Ascending aorta (tissue), 2 donors: ENCODE measurements at places on chromosomes 6 and 20. TPM values are rescaled to one million over a fixed set of nuclear protein-coding genes. Genes with fewer than 3 reads are reported as not detected.

DNA sequence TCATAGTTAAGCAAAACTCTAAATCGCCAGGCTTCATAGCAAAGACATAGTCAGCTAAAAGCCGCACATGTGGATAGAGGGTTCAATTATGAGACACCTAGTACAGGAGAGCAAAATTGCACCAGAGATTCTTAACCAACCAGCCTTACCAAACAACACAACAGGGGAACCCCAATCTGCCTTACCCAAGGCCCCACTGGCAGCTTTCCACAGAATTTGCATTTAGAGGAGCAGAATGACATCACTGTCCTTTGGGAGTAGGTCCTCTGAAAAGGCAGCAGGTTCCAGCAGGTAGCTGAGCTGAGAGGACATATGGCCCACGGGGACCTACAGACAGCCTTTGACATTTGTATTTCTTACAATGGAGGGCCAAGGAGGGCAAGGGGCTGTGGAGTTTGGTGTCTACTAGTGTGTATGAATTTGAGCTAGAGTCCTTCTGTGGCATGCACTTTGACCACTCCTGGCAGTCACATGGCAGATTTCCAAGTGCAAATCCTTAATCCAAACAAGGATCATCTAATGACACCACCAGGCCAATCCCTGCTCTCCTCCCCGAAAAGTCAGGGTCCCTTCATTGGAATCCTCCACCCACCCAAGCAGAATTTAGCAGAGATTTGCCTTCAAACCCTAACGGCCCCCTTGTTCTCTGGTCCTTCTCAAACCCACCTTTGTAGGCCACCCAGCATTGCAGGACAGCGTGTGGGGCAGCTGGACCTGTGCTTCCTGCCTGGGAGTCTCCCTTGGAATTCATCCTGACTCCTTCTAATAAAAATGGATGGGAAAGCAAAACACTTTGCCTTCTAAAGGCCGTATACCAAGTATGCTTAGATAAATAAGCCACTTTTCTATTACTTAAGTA, 171.2 kb upstream of the SUPT3H start:
- H3K36me3 ChIP-seq: no peaks in the 10 kb centered on the region
- no peak for DNase-seq
- H3K27me3 ChIP-seq: no peaks in the 10 kb centered on the region
- no peaks in the 10 kb centered on the region for H3K4me1 ChIP-seq
- no peak overlapping the region for H3K27ac ChIP-seq
- H3K4me3 ChIP-seq: no peak overlapping the region

DNA sequence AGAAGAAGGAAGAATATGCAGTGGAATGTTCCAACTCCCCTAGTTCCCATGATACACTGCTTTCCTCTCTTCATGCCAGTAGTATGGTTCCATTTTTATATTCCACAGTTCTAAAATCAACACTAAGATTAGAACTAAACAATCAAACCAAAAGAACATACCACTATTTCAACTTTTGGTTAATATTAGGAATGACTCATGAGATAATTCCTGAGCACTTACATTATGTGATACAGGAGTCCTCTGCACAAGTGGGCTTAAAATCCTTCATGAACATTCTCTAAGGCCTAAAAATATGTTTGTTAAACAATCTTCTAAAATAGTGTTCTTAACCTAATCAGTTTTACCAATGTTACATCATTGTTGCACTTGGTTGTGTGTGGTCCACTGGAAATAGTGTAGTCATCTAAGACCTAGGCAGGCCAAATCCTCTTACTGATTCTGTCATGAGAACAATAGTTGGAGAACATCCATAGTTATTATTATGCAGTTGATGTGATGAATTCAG, 30.3 kb upstream of the RCAN2 start:
- H3K4me3 ChIP-seq: no peak overlapping the region
- H3K4me1 ChIP-seq: peaks cover 9% of the 10 kb centered on the region
- H3K27ac ChIP-seq: peak overlapping the region; percentile 86
- H3K27me3 ChIP-seq: no peaks in the 10 kb centered on the region

DNA sequence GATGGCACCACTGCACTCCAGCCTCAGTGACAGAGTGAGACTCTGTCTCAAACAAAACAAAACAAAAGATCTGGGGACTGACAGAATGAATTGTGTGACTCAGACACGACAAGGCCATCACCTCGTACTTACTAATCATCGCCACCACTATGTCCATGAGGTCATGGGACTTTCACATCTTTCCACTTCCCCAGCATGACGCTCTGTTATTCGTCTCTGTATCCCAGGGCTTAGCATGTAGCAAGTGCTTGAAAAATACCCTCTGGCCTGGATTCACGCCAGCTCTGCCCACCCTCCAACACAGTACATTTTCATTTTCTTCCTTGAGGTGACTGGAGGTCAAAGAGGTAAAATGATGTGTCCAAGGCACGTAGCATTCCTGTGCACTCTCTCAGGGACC, 27.8 kb downstream of the FGD2 start:
- no peak for DNase-seq
- no peak overlapping the region for H3K4me3 ChIP-seq
- H3K27ac ChIP-seq: no peak overlapping the region
- no peaks in the 10 kb centered on the region for H3K36me3 ChIP-seq

The CLIC5 gene
- total RNA-seq: 7.6 TPM

DNA sequence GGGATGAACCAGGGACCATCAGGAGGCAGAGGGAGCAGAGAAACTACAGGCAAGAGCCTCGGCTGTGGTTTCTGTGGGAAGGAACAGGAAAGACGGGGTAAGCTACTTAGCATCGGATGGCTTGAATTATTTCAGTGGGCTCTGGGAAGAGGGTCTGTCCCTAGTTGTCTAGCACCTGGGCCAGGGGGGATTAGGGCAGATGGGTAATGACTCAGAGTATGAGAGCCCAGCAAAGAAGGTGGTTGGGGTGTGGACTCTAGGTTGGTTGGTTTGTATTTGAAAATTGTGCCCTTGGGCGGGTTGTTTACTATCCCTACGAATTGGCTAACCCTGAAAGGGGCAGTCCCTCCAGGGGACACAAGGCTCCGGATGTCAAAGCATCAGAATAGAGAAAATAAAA, 148.5 kb upstream of the TAB2 start:
- no peaks in the 10 kb centered on the region for H3K4me1 ChIP-seq
- H3K36me3 ChIP-seq: no peaks in the 10 kb centered on the region
- DNase-seq: no peak
- no peak overlapping the region for H3K4me3 ChIP-seq

DNA sequence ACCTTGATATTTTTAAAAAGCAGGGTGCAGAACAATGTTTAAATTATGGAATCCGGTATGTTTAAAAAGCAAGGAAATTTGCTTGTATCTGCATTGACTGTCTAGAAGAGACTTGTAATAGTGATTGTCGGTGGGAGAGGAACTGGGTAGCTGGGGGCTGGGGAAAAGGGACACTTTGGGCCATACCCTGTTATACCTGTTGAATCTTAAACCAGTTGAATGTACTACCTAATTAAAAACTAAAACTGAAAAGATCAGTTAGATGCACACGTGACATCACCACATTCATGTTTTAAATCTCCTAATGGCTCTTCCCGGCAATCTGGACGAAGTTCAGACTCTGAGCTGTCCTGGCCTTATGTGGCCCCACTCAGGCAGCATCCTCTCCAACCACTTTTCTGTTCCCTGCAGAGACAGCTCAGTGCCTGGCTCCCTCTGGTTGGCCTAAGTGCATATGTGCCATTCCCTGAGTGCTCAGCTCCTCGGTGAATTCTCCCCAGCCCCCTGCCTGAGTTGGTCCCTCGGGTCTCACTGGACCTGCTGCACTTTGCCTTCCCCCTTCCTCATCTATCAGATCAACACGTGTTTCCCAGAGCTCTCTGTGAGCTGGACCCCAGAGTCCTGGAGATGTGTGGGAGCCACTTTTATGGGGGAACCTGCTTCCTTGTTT, 36.3 kb downstream of the SLC52A3 start:
- H3K36me3 ChIP-seq: no peaks in the 10 kb centered on the region
- peaks cover 5% of the 10 kb centered on the region for H3K4me1 ChIP-seq
- no peak overlapping the region for H3K4me3 ChIP-seq
- H3K27me3 ChIP-seq: peaks cover 15% of the 10 kb centered on the region
- no peak for DNase-seq
- no peak overlapping the region for H3K27ac ChIP-seq

GRCh38 chr20:34155836-34156235, 43.8 kb upstream of the EIF2S2 start:
- H3K4me3 ChIP-seq: no peak overlapping the region
- no peaks in the 10 kb centered on the region for H3K4me1 ChIP-seq
- DNase-seq: no peak
- H3K27me3 ChIP-seq: no peaks in the 10 kb centered on the region
- H3K36me3 ChIP-seq: no peaks in the 10 kb centered on the region

- no peaks in the 10 kb centered on the region for H3K27me3 ChIP-seq
- no peak overlapping the region for H3K27ac ChIP-seq
- peaks cover 12% of the 10 kb centered on the region for H3K4me1 ChIP-seq
These were observed 214.0 kb downstream of the WDR27 start for GRCh38 chr6:169487579-169488436.

DNA sequence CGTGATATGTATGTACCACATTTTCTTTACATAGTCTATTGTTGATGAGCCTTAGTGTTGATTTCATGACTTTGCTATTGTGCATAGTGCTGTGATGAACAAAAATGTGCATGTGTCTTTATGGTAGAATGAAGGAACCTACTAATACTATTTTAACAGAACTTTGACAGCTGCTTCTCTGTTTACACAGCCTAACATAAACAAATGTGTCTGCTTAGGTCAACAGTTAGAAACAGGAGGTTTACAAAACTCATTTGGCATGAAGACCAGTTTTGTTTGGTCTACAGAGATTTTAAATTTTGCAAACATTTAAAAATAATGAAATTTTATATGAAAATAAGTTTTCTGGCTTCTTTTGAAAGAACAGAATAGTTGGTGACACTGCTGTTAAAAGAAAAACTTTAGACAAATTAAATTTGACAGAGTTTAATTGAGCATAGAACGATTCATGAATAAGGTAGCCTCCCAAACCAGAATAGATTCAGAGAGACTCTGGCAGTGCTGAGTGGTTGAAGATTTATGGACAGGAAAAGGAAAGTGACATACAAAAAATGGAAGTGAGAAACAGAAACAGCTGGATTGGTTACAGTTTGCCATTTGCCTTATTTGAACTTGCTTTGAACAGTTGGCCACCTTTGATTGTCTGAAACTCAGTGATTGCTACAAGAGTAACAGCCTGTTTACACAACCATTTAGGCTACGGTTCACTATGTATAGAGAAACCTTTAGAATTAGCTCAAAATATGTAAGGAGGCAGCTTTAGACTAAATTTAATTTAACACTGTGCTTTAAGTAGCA, 715.8 kb upstream of the HS3ST5 start:
- H3K27me3 ChIP-seq: no peaks in the 10 kb centered on the region
- no peaks in the 10 kb centered on the region for H3K4me1 ChIP-seq
- H3K36me3 ChIP-seq: no peaks in the 10 kb centered on the region
- no peak for DNase-seq

GRCh38 chr6:81998432-81998831, 246.0 kb upstream of the TENT5A start:
- H3K27ac ChIP-seq: peak overlapping the region; percentile 65
- no peak for DNase-seq
- H3K4me3 ChIP-seq: no peak overlapping the region
